ENCODE measurements at places on chromosomes 5 and 9. TPM values are rescaled to one million over a fixed set of nuclear protein-coding genes. Genes with fewer than 3 reads are reported as not detected.

Gene SHC3
- total RNA-seq: 0.71 TPM

- DNase-seq: no peak
These were observed 29.0 kb downstream of the KLHL3 start for GRCh38 chr5:137706841-137707240.

DNA sequence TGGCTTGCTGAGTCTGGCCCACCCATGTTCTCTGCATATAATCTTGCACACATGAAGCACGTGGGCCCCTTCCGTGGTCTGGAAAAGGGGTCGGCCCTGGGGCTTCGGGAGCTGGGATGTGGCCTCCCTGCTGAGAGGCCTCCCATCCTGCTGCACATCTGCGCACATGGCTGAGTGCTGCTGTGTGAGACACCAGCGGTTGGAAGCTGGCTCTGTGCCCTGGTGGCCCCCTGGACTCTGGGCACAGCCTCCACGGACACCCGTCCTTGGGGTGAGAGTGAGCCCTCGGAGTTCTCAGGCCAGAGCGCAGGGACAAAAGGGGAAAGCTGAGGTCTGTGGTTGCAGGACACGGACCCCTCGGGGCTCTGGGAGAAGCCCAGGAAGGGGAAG is 115.8 kb downstream of the RXRA start:
- DNase-seq: peak; percentile 72

- no peak for DNase-seq
These were observed 14.7 kb downstream of the ENC1 start for GRCh38 chr5:74625742-74626241.

DNA sequence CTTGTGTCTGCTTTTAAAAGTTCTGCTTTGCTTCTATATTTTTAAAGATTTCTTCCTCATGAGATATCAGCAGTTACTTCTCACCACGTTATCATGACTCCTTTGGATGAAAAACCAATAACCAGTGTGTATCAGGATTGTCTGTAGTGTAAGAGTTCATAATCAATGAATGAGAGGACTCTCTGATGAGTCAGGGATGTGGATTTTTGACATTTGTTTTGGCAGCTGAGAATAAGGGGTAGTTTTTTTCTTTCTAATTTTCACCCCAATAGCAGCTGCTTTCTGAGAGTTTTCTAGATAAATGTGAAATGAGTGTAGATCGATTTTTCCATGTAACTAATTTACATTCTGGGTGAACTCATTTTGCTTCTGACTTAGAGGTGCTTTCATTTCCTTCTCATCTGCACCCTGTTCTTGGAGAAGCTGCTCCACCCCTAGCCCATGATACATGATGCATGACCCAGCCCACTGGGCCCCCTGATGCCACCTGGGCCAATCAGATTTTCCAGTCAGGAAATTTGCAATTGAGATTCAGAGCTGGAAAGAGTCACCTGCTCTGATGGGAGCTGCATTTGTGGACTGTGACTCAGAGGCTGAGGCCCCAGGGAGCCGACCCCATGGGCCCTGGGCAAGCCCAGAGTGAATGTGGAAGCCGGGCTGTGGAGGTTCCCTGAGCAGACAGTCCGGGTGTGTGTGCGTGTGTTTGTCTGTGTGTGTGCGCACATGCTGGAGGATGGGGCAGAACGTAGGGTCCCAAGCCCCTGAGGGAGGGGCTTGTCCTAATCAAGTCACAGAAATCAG is 159.3 kb downstream of the RGS3 start:
- DNase-seq: no peak

DNA sequence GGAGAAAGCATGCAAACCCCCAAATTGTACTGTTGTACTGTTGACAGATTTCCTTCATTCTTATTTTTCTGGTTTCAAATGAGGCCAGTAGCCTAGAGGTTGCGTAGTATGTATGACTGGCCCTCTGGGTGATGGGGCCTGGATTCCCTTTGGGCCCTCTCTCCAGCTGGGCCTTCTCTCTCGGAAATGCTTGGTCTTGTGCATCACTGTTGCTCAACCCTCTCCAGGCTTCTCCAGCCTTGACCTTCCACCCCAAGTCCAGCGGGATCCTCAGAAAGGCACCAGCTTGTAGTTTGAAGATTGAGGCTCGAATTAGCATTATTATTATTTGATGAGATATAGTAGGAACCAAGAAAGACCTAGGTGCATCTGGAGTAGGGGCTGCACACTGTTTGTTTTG is 87.0 kb downstream of the ANGPTL2 start:
- peak; percentile 80 for DNase-seq

GRCh38 chr5:160979385-160979784 is 127.4 kb upstream of the ATP10B start:
- no peak for DNase-seq

GRCh38 chr5:38518341-38518740 is 38.1 kb downstream of the LIFR start:
- no peak for DNase-seq

DNA sequence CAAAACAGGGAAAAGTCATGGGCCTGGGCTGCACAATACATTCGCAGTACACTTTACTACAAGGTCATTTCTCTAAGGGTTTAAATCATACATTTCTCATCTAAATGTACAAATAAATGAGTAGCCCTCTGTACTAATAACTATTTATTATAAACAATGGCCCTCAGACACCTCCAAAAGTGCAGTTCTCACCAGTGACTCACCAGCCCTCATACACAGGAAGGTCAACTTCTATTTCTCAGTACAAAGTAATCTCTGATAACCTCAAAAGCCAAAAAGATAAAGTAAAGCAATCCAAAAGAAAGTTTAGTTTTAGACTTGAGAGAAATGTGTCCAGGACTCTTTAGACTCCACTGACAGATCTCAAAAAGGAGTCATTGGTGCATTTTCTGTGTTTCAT is 1258.1 kb upstream of the CDH6 start:
- DNase-seq: no peak

DNA sequence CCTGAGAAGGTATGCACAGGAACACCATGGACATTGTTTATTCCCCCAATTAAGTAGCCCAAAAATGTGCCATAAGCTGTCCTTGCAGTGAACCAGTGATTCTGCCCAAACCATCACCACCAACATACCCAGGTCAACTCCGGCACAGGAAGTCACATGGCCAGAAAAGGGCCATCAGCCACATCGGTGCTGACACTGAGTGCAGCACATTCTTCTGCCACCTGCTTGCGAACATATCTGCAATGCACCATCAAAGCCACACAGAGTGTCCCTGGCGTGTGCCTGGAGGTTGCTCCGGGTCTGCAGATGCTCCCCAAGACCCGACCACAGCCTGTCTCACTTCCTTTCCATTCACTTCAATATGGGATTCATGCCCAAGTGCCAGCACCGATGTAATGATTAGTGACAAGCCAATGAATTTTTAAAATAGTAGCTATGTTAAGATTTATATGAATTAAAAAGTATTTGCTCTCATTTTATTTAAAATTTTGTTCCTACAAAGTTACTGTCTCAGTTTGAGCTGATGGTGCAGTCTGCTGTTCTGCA is 37.6 kb downstream of the SYK start:
- no peak for DNase-seq

DNA sequence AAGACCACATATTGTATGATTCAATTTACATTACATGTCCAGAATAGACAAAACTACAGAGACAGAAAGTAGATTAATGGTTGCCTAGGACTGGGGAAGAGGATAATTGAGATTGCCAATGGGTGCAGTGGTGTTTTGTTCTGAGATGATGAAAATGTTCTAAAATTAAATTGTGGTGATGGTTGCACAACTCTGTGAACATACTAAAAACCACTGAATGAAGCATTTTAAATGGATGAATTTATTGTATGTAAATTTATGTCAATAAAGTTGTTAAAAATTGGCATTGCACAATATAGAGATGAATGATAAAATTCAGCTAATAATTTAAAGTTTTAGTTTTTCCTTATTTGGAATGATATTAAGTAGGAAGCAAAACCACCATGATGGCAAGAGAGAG is 109.5 kb upstream of the NR4A3 start:
- no peak for DNase-seq

DNA sequence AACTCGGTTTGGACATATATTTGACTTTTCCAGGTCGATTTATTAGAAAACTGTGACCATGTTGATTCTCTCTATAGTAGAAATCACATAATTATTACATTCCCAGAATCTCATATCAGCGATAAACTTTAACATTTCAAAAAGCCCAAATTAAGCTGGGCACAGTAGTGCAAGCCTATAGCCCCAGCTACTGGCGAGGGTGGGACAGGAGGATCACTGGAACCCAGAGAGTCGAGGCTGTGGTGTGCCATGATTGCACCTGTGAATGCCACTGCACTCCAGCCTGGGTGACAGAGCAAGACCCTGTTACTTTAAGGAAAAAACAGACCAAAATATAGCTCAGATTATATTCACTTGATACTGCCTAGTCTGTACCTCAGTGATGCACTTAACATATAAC is 128.9 kb downstream of the CPLANE1 start:
- no peak for DNase-seq

Gene TMEM232
- 1.2 TPM for total RNA-seq

DNA sequence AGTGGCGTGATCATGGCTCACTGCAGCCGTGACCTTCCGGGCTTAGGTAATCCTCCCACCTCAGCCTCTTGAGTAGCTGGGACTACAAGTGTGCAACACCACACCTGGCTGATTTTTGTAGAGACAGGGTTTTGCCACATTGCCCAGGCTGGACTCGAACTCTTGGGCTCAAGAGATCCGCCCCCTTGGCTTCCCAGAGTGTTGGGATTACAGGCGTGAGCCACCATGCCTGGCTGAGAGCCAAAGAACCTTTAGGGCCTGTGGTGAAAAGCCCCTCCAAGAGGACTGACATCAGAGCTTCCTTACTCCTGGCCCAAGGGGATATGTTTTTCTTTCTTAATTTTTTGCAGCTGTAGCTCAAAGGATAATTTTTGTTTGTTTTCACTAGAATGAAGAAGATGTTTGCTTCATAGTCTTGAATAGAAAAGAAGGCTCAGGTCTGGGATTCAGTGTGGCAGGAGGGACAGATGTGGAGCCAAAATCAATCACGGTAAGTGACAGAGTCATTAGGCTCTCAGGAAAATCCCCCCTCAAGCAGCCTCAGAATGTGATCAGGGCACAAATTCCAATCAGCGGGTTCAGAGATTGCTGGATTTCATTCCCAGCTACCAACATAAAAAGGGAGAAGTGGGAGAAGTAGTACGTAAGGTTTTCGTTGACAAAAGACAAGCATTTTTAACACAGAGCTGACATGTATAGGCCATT is 77.1 kb downstream of the GOLPH3 start:
- no peak for DNase-seq

GRCh38 chr5:90099099-90099498 is 310.5 kb downstream of the CETN3 start:
- DNase-seq: no peak

DNA sequence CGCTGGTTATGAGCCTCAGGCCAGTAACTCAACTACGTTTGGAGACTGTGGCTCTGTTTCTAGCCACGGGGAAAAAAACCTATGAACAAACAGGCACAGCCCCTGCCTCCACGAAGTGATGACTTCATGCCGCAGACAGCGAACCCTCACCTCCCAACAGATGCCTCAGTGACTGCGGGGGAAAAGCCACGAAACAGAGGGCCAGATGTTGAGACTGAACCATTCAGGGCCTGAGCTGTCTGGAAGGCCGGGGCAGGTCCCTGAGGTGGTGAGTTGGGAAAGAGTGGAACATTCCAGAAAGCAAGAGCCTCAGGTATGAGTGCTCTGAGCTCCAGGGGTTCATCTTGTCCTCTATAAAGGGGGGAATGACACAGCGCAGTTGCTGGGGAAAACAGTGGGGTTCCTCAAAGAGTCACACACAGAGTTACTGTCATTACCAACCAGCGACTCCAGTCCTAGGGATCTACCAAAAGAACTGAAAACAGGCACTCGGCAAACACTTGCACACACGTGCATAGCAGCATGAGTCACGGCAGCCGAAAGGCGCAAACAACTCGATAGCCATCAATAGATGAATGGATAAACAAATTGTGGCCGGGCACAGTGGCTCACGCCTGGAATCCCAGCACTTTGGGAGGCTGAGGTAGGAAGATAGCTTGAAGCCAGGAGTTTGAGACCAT is 15.3 kb downstream of the PLPP7 start:
- DNase-seq: no peak

Gene DIAPH1
- 184 TPM for total RNA-seq

DNA sequence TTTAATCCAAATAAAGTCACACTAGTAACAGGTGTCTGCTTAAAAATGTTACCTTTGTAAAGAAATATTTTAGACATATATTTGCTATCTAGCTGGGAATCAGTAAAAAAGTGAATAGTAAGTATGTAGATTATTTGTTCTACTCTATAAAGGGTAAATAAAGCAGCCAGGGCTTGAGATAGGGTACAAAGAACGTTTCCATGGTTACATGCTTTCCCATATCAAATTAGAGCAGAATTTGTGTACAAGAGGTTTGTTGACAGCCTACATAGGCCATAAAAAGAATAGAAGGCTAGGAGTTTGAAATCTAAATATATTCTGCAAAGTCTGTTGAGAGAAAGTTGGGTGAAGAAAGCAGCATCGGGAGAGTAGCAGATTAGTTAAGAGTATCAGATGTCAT is 160.9 kb upstream of the POU5F2 start:
- no peak for DNase-seq

DNA sequence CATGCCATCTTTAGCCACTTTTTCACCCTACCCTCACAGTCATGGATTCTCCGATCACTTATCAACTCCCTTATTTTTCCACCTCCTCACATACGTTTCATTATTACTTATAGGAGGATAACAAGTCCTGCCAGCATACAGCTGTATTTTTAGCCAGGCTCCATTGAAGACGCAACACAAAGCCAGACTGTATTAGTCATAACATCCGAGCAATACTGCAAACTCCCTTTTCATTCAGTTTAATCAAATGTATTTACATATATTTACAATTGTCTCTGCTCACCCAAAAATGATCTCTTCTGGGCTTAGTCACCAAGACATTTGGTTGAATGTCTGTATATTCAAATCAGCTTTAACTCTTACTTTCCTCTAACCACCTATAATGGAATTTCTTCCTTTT is 126.4 kb upstream of the PRLR start:
- DNase-seq: no peak

Gene CD74
- 299 TPM for total RNA-seq

GRCh38 chr5:129608350-129608749 is 139.5 kb upstream of the MINAR2 start:
- DNase-seq: no peak

Gene TMEM215
- not detected for total RNA-seq

GRCh38 chr9:19554529-19554928 is 145.7 kb downstream of the ACER2 start:
- no peak for DNase-seq

Gene SPINK7
- total RNA-seq: not detected

Gene SLC6A7
- total RNA-seq: not detected

Gene RNF224
- not detected for total RNA-seq

Data from psoas muscle (tissue), 8 donors.